SK-N-SH (cell line): ENCODE measurements at places on chromosomes 13 and 19. TPM values are rescaled to one million over a fixed set of nuclear protein-coding genes. Genes with fewer than 3 reads are reported as not detected.

Gene URAD
- not detected in 2 replicates for polyA plus RNA-seq

Gene CGB3
- 0.10 TPM in 1 of 2 replicates, not detected in the other for polyA plus RNA-seq

GRCh38 chr19:4693471-4694121 lies 23.5 kb upstream of the MYDGF start:
- DNase-seq: no peak

- DNase-seq: peak; percentile 59
Observed at GRCh38 chr19:48991873-48992580, 1.1 kb downstream of the GYS1 start.
